ENCODE measurements at places on chromosomes 3 and 15. TPM values are rescaled to one million over a fixed set of nuclear protein-coding genes. Genes with fewer than 3 reads are reported as not detected.

Gene GXYLT2
- total RNA-seq: 17.6 TPM

Gene APEH
- 148 TPM for total RNA-seq

Gene MESP1
- 1.8 TPM for total RNA-seq

Gene C3orf20
- total RNA-seq: not detected

Gene CPN2
- not detected for total RNA-seq

Gene ARRDC4
- 1.3 TPM for total RNA-seq

Gene PIERCE2
- total RNA-seq: 1.6 TPM

Gene DAZL
- total RNA-seq: not detected

Gene FOXP1
- 96.8 TPM for total RNA-seq

Gene SPATA12
- 0.13 TPM for total RNA-seq

Gene TICRR
- total RNA-seq: 0.89 TPM

Gene MUC20
- 0.38 TPM for total RNA-seq

Gene GPR149
- total RNA-seq: not detected

Gene DISP2
- total RNA-seq: 0.38 TPM

Gene HIGD2B
- not detected for total RNA-seq

Gene TEX55
- total RNA-seq: not detected

Gene ADAMTSL3
- 0.49 TPM for total RNA-seq

Gene PLCB2
- 0.81 TPM for total RNA-seq

Gene FAM3D
- not detected for total RNA-seq

Gene BTLA
- not detected for total RNA-seq

Gene RBMS3
- 28.4 TPM for total RNA-seq

Gene NRROS
- total RNA-seq: 0.65 TPM

Gene ADAMTS7
- 56.5 TPM for total RNA-seq

Gene ZNF80
- total RNA-seq: not detected

Gene LIPC
- total RNA-seq: 0.16 TPM

Gene NR2E3
- total RNA-seq: 0.13 TPM

Gene BFSP2
- total RNA-seq: not detected

Gene ZNF501
- total RNA-seq: 2.4 TPM

Gene GOLGA8S
- total RNA-seq: not detected

Gene NPAP1
- not detected for total RNA-seq

Gene IGF1R
- total RNA-seq: 58.7 TPM

Gene AADACL2
- not detected for total RNA-seq

Gene TRIM71
- total RNA-seq: 1.0 TPM

Gene BUB1B
- total RNA-seq: 73.0 TPM

Gene CD86
- total RNA-seq: not detected

Gene OIP5
- 27.9 TPM for total RNA-seq

Gene PLSCR2
- total RNA-seq: not detected

Gene LINGO1
- total RNA-seq: 0.16 TPM

Gene ATP13A5
- total RNA-seq: not detected

Gene GPR15
- not detected for total RNA-seq

Gene IQCF5
- not detected for total RNA-seq

Gene PARP16
- total RNA-seq: 6.2 TPM

Gene MINAR1
- total RNA-seq: 0.49 TPM

Gene TMEM212
- not detected for total RNA-seq

Gene ADGRG7
- not detected for total RNA-seq

Gene TM4SF18
- total RNA-seq: 0.51 TPM

Gene CCDC54
- total RNA-seq: not detected

Gene COL7A1
- total RNA-seq: 122 TPM

Gene GOLGA6A
- total RNA-seq: not detected

Gene IL5RA
- total RNA-seq: not detected

Gene CASR
- total RNA-seq: not detected

Gene CLDN1
- 84.9 TPM for total RNA-seq

Gene C2CD4B
- not detected for total RNA-seq

Gene CYP8B1
- total RNA-seq: not detected

Gene RNF13
- total RNA-seq: 20.9 TPM

Gene BLOC1S6
- 21.9 TPM for total RNA-seq

Gene NDN
- 56.5 TPM for total RNA-seq

Gene PEX11A
- 4.7 TPM for total RNA-seq

Gene TRANK1
- total RNA-seq: 9.6 TPM

Gene RETNLB
- total RNA-seq: not detected
